ENCODE measurements at places on chromosomes 2 and 18. TPM values are rescaled to one million over a fixed set of nuclear protein-coding genes. Genes with fewer than 3 reads are reported as not detected.

DNA sequence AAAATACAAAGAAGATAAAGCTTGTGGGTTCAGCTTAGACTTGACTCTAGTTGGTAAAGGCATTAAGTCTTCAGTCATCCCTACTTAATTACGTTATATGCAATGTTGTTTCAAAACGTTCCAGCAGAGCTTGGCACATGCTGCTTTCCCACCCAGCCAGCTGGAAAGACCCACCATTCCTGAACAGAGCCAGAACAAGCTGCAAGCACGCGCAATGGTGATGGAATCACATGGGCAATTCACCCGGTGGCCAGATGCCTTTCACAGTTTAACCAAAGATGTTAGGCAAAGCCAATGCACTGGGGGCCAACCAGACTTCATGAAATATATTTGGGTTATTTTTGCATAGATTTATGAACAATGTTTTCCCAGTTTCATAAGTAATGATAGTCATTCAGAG is 123.4 kb upstream of the CDH20 start:
- no peaks in the 10 kb centered on the region for H3K27me3 ChIP-seq

- no peak overlapping the region for H3K4me3 ChIP-seq
- H3K36me3 ChIP-seq, result no peaks in the 10 kb centered on the region
- H3K27ac ChIP-seq, result no peak overlapping the region
- peaks cover 15% of the 10 kb centered on the region for H3K27me3 ChIP-seq
Measured at GRCh38 chr2:71561441-71562267, 108.3 kb downstream of the DYSF start.

- DNase-seq, result peak; percentile 18
- H3K36me3 ChIP-seq, result no peaks in the 10 kb centered on the region
- H3K27me3 ChIP-seq, result no peaks in the 10 kb centered on the region
Measured at GRCh38 chr18:44771956-44772917, 91.5 kb downstream of the SETBP1 start.

- H3K27ac ChIP-seq, result no peak overlapping the region
- H3K4me1 ChIP-seq, result no peaks in the 10 kb centered on the region
- H3K36me3 ChIP-seq, result no peaks in the 10 kb centered on the region
- DNase-seq, result no peak
- no peak overlapping the region for H3K4me3 ChIP-seq
Measured at GRCh38 chr2:113791697-113792590, 35.5 kb upstream of the SLC35F5 start.

- no peak for DNase-seq
- H3K27ac ChIP-seq, result no peak overlapping the region
- H3K36me3 ChIP-seq, result no peaks in the 10 kb centered on the region
- H3K4me1 ChIP-seq, result peaks cover 23% of the 10 kb centered on the region
Measured at GRCh38 chr2:71704688-71705087, 251.3 kb downstream of the DYSF start.

- H3K36me3 ChIP-seq, result no peaks in the 10 kb centered on the region
- H3K27me3 ChIP-seq, result no peaks in the 10 kb centered on the region
- no peak overlapping the region for H3K4me3 ChIP-seq
- H3K27ac ChIP-seq, result no peak overlapping the region
- peaks cover 6% of the 10 kb centered on the region for H3K4me1 ChIP-seq
- no peak for DNase-seq
Measured at GRCh38 chr2:207320381-207321159, 154.8 kb upstream of the KLF7 start.

DNA sequence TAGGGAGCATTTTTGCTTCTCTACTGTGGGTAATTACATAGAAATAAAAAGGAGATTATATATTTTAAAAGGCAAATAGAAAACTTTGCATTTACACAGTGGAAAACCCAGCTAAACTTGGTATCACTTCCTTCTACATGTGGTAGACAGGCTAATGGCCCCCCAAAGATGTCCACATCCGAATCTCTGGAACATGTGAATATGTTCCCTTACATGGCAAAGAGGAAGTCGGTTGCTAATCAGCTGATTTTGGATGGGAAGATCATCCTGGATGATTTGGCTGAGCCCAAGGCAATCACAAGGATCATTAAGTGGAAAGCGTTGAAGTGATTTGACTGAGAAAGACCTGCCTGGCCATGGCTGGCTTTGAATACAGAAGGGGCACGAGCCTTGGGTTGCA is 26.2 kb downstream of the CREG2 start:
- no peak overlapping the region for H3K27ac ChIP-seq
- H3K4me1 ChIP-seq, result no peaks in the 10 kb centered on the region
- DNase-seq, result no peak

Gene NHEJ1
- total RNA-seq, result 17.3 TPM

Gene SP110
- total RNA-seq, result 26.7 TPM

Gene CHPF
- total RNA-seq, result 71.7 TPM

- no peak for DNase-seq
- H3K27ac ChIP-seq, result no peak overlapping the region
- no peaks in the 10 kb centered on the region for H3K4me1 ChIP-seq
- H3K27me3 ChIP-seq, result no peaks in the 10 kb centered on the region
- no peaks in the 10 kb centered on the region for H3K36me3 ChIP-seq
Measured at GRCh38 chr2:217167531-217167930, 307.7 kb upstream of the TNP1 start.

Gene IL1RL1
- 6.1 TPM for total RNA-seq

GRCh38 chr2:139366681-139367080 is 586.5 kb upstream of the NXPH2 start:
- H3K27me3 ChIP-seq, result no peaks in the 10 kb centered on the region
- H3K4me1 ChIP-seq, result no peaks in the 10 kb centered on the region
- DNase-seq, result no peak
- no peak overlapping the region for H3K27ac ChIP-seq

DNA sequence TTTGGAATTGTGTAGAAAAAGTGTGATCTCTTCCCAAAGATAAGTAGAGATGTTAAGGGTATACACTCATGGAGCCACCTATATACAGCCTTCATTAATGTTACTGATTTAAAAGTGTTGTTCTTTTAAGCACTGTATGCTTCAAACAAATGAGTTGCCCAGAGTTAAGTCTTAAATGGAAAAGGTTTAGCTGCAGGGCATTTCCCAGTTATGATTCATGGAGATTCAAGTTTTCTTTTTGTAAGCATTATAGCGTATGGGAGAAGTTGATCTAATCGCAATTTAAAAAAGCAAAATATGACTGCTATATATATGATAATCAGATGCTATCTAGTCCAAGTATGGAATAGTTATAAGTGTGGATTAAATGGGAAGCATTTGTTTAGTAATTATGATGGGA is 4.8 kb downstream of the PDK1 start:
- H3K4me3 ChIP-seq, result no peak overlapping the region
- no peaks in the 10 kb centered on the region for H3K27me3 ChIP-seq
- H3K27ac ChIP-seq, result no peak overlapping the region
- peaks cover 8% of the 10 kb centered on the region for H3K4me1 ChIP-seq

Gene TDRD15
- not detected for total RNA-seq

DNA sequence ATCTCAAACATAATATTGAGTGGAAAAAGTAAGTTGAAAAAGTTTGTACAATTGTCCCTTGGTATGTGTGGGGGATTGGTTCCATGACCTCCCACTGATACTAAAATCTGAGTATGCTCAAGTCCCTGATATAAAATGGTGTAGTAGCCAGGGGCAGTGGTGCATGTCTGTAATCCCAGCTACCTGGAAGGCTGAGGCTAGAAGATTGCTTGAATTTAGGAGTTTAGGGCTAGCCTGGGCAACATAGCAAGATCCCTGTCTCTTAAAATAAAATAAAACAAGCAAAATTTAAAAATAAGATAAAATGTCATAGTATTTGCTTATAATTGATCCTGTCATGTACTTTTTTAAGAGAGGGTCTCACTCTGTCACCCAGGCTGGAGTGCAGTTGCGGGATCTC is 122.0 kb downstream of the PTRHD1 start:
- DNase-seq, result no peak
- no peak overlapping the region for H3K27ac ChIP-seq
- no peak overlapping the region for H3K4me3 ChIP-seq
- peaks cover 25% of the 10 kb centered on the region for H3K36me3 ChIP-seq

DNA sequence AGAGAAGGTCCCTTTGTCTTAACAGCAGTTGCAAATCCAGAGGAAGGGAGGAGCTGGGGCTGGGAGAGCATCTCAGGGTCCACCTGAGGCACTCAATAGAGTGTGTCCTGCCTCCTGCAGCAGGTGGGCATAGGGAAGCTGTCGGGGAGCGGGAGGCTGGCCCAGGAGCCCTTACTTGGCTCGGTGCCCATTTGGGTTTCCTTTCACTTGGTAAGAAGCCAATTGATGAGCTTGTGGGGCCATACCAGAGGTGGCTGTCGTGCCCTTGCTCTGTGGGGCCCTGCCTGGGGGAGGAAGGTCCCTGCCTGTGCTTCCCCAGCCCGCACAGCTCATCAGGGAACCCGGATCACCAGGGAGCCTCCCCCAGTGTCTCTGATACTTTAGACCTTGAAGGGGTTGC is 229.7 kb downstream of the DYSF start:
- no peak for DNase-seq
- H3K27me3 ChIP-seq, result no peaks in the 10 kb centered on the region
- no peak overlapping the region for H3K4me3 ChIP-seq
- no peaks in the 10 kb centered on the region for H3K36me3 ChIP-seq

- H3K27ac ChIP-seq, result no peak overlapping the region
- no peaks in the 10 kb centered on the region for H3K36me3 ChIP-seq
- no peaks in the 10 kb centered on the region for H3K27me3 ChIP-seq
- no peak for DNase-seq
- no peak overlapping the region for H3K4me3 ChIP-seq
Measured at GRCh38 chr18:49251451-49251850, 209.0 kb downstream of the DYM start.

Gene PSMA8
- total RNA-seq, result not detected

Gene SETBP1
- 28.5 TPM for total RNA-seq

DNA sequence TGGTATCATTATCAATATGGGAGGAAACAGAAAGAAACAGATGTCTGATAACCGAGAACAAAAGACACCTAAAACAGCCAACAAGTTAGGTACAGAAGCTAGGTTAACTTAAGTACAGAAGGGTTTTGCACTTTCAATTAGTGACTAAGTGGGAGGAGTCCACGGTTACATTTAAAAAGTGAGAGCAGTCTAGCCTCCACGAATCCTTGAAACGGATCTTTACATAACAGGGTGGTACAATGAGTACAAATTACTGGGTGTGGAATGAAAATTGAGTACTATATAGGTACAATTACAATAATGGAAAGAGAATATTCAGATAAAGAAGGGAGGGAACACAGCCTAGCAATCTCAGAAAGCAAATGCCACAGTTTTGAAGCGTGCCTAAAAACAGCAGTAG is 76.6 kb downstream of the TLK1 start:
- peaks cover 7% of the 10 kb centered on the region for H3K4me1 ChIP-seq
- H3K27me3 ChIP-seq, result no peaks in the 10 kb centered on the region
- no peak for DNase-seq
- H3K4me3 ChIP-seq, result no peak overlapping the region

Measured in tibial nerve (tissue), 4 donors.